ENCODE measurements at places on chromosomes 4 and X. TPM values are rescaled to one million over a fixed set of nuclear protein-coding genes. Genes with fewer than 3 reads are reported as not detected.

Gene ABCG2
- 2.3 TPM for total RNA-seq

Gene CT45A10
- not detected for total RNA-seq

Gene ZMAT1
- total RNA-seq: 9.2 TPM

Gene PABPC4L
- not detected for total RNA-seq

- no peak for DNase-seq
- peaks cover 48% of the 10 kb centered on the region for H3K36me3 ChIP-seq
- no peak overlapping the region for H3K27ac ChIP-seq
- H3K4me3 ChIP-seq: no peak overlapping the region
- H3K27me3 ChIP-seq: no peaks in the 10 kb centered on the region
- H3K4me1 ChIP-seq: no peaks in the 10 kb centered on the region
These were observed 9.9 kb downstream of the ASMTL start for GRCh38 chrX:1442724-1443367.

DNA sequence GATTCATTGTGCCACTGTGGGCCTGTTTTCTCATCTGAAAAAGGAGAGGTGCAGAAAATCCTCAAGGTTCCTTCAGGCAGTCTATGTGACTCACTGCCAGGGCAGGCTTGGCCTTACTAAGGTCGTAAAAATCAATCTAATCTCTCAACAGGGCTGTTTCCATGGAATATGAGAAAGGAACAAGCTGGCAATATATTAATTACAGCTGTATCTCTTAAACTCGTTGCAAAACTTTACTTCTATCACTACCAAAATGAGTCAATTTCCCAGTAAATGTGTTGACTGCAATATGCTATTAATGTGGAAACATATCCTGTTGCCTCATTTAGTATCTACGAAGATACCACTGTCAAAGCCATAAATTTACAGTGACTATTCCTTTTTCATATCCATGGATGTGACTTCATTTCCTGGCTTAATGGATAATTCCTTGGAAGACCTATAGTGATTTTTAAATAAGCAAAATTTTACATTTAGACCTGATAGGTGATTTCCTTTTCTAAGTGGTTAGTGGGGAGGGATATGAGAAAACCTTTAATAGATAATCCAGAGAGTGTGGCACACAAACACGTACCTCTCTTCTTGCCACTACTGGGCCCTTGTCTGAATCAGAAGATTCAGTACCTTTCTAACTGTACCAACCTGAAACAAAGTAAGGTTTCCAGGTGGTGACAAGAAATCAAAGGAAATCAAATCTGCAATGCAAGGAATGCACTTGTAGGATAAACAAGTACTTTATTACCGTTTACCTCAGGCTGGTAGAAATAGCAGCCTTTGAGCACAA lies 127.4 kb upstream of the FTHL17 start:
- H3K27me3 ChIP-seq: no peaks in the 10 kb centered on the region
- H3K27ac ChIP-seq: no peak overlapping the region
- no peaks in the 10 kb centered on the region for H3K36me3 ChIP-seq
- DNase-seq: no peak
- no peaks in the 10 kb centered on the region for H3K4me1 ChIP-seq
- no peak overlapping the region for H3K4me3 ChIP-seq

- peak overlapping the region; percentile 41 for H3K27ac ChIP-seq
- H3K27me3 ChIP-seq: no peaks in the 10 kb centered on the region
- no peaks in the 10 kb centered on the region for H3K36me3 ChIP-seq
- DNase-seq: peak; percentile 50
These were observed 58.5 kb upstream of the PRDM8 start for GRCh38 chr4:80138551-80139538.

DNA sequence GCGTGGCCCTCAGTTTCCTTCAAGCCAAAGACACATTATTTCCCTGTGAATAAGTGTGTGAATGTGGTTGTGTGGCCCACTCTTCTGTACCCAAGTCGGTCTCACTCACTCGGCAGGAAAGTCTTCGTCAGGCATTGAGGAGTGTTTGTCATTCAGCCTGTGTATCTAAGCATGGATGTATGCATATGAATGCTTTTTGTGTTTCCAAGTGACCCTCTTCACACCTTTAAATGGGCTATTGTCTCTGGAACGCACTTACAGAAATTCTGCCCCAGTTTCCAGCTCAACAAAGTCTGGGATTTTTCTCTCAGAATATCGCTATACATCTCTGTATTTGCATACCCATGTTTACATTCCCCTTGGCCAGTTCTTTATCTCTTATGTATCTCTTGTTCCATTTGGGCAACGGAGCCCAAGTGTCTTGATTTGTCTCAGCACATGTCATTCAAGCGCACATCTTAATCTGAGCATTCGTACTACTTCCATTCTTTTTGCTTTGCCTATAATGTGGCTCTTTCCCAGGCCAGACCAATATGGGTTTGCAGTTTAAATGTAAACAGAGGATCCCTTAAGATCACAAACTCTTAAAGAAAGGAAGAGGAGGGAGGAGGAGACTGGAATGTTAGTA lies 4.8 kb downstream of the BCOR start:
- no peak overlapping the region for H3K27ac ChIP-seq
- peaks cover 46% of the 10 kb centered on the region for H3K27me3 ChIP-seq
- H3K36me3 ChIP-seq: peaks cover 13% of the 10 kb centered on the region
- no peak for DNase-seq
- H3K4me1 ChIP-seq: peaks cover 38% of the 10 kb centered on the region

DNA sequence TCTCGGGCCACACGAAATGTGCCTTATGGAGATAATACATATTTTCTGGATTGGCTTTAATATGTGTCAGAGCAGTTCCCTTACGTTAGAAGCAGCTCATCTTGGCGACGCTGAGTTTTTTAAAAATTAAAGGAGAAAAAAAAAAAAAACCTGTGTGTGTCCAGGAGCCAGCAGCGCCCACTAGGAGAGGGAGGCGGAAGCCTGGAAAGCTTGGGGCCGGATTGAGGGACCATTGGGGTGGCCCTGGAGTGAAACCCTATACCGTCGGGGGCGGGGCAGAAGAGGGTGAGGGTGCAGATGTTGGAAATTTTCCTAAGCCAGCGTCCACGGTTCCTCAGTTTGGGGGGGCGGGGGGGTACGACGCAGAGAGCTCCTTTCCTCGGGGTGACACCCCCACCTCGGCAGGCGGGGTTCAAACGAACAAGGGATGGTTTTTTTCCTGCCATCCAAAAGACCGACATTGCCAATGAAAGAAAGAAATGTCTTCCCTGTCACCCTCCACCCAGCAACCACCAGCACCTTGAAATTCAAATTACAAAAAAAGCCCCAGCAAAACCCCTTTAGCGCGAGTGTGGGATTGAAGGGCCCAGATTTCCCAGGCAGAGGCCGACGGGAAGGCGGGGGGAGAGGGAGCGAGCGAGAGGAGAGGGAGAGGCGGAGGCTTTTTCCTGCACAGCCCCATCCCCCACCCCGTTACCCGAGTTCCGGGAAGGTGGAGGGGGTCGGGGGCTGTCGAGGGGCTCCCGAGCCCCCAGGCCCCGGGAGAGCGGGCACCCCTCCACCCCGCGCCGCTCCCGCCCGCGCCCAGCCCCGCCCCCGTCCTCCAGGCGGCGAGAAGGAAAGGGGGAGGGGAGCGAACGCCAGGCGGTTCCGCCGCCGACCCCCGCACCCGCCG lies 859 bp downstream of the SMARCA1 start:
- peaks cover 32% of the 10 kb centered on the region for H3K27me3 ChIP-seq
- DNase-seq: no peak
- H3K27ac ChIP-seq: peak overlapping the region; percentile 57
- H3K4me1 ChIP-seq: peaks cover 4% of the 10 kb centered on the region
- H3K4me3 ChIP-seq: peak overlapping the region; percentile 86

DNA sequence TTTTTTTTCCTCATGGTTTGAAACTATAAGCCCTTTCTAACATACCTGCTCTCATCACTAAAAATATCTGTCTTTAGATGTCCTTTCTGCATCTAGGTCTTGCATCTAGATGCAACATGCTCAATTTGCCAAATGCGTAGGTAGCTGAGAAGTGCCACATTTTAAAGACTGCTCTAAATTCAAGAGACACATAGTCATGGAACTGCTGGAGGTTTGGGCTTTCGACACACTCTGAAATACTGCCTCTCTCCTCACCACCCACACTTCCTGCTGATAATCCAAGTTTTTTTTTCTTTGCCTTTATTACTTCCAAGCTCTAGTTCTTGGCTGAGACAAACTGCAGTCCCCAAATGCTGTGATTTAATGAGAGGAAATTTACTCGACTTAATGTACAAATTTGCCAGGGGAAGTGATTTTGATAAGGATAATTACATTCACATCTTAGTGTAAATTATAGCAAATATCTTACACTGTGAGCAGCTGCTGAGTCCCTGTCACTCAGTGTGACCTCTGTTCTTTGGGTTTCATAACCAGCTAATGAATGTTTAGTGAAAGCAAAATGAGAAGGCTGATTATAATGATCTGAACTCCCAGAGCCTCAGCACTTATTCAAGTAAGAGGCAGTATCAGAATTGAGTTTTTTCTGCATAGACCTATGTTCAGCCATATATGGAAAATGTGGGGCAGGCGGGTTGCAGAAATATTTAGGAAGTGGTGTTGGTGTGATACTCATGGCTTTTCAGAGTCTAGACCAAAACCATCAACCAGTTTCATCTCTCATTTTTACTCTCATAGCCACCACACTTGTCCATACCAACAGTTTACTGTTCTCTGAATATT lies 31.3 kb downstream of the DRD5 start:
- DNase-seq: peak; percentile 17
- peaks cover 18% of the 10 kb centered on the region for H3K4me1 ChIP-seq
- no peak overlapping the region for H3K27ac ChIP-seq
- peaks cover 59% of the 10 kb centered on the region for H3K27me3 ChIP-seq

- peak; percentile 80 for DNase-seq
- peak overlapping the region; percentile 71 for H3K4me3 ChIP-seq
- H3K4me1 ChIP-seq: peaks cover 94% of the 10 kb centered on the region
- H3K36me3 ChIP-seq: peaks cover 19% of the 10 kb centered on the region
- no peaks in the 10 kb centered on the region for H3K27me3 ChIP-seq
These were observed 139.5 kb downstream of the SH3KBP1 start for GRCh38 chrX:19747652-19748610.

DNA sequence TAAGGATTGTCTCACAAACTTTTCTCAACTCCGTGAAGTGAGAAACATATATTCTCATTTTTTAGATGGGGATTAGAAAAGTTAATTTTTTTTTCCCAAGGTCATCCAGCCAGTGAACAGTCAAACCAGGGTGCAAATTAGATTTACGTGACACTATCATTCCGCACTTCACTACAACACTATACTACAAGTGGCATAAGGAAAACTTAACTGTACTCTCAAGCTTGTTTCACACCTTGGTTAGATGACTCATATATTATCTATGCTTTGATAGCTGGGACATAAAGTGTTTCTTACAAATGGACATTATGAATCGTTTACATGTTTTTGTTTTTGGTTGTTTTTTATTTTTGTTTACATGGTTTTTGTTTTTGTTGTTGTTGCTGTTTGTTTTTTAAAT lies 525.7 kb downstream of the PPARGC1A start:
- H3K4me3 ChIP-seq: no peak overlapping the region
- no peaks in the 10 kb centered on the region for H3K27me3 ChIP-seq
- H3K36me3 ChIP-seq: no peaks in the 10 kb centered on the region
- no peak overlapping the region for H3K27ac ChIP-seq
- no peak for DNase-seq
- H3K4me1 ChIP-seq: no peaks in the 10 kb centered on the region

- no peaks in the 10 kb centered on the region for H3K36me3 ChIP-seq
- DNase-seq: no peak
- no peaks in the 10 kb centered on the region for H3K27me3 ChIP-seq
- H3K4me1 ChIP-seq: peaks cover 6% of the 10 kb centered on the region
- H3K4me3 ChIP-seq: no peak overlapping the region
- H3K27ac ChIP-seq: no peak overlapping the region
These were observed 10.7 kb upstream of the PDHA1 start for GRCh38 chrX:19332983-19333382.

DNA sequence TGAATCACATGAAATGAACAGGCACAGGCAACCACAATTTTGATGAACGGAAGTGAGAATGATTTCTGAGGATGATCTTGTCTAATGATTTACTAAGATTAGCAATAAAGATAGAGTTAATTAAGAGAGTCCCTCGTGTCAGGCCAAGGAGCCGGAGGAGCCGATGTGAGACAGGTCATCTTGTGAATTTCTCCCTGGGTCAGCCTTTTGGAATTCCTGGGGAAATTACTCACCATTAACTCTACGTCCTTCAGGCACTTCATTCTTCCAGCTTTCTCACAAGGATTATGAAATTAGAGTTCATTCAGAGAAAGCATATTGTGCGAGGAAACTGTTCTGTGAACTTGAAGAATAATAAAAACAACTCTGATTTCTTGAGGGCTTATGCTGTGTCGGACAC lies 86.7 kb downstream of the PSAPL1 start:
- no peak overlapping the region for H3K4me3 ChIP-seq
- no peaks in the 10 kb centered on the region for H3K36me3 ChIP-seq
- no peak for DNase-seq
- no peak overlapping the region for H3K27ac ChIP-seq
- H3K4me1 ChIP-seq: no peaks in the 10 kb centered on the region
- no peaks in the 10 kb centered on the region for H3K27me3 ChIP-seq

Measured in activated T-cell treated with anti-CD3 and anti-CD28 coated beads, Interleukin-2, amount 50 U/mL, for 72 hours (primary cell).